ENCODE measurements at places on chromosomes 12 and 14.

DNA sequence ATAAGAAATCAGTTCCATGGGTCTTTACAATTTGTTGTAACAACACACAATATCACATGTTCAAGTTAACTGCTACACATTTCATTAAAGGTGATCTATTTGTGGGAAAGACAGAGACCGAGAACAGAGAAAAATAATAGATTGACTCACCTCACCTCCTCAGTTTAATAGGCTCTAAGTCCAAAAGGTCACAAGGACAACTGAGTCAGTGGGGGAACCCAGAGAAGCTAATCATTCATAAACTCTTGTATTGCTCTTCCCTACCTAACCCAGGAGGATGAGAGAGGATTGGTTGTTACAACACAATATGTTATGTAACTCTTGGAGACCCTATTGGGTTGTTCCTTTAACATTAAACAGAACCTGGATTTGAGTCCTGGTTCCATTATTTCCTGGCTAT, 72.2 kb upstream of the CRY1 start:
- no peak for ATAC-seq

- no peak for ATAC-seq
Measured at GRCh38 chr12:101729842-101730241, 9.4 kb downstream of the SYCP3 start.

- peak; percentile 76 for ATAC-seq
Measured at GRCh38 chr12:62693376-62694050, 226.9 kb downstream of the MON2 start.

DNA sequence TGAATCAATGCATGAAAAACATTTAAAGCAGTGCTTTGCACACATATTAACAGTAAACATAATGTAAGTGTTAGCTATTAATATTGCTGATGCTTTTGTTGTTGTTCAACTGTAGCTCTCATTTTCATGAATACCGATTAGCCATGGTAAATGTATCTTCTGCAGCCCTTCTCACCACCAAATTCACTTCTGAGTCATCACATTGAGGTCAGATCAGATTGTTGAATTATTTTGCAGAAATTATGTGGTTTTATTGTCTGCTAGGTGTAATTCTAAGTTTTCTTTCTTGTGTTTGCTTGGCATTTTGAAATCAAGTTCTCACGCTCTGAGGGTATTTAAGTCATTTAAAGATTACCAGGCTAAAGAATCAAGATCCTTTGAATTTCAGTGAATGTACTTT, 74.6 kb downstream of the AKAP6 start:
- no peak for ATAC-seq

- no peak for ATAC-seq
Measured at GRCh38 chr12:110613071-110613770, 708 bp upstream of the TCTN1 start.

- no peak for ATAC-seq
Measured at GRCh38 chr14:101075025-101075800, 171.7 kb upstream of the RTL1 start.
